ENCODE measurements at places on chromosomes 7 and 10. TPM values are rescaled to one million over a fixed set of nuclear protein-coding genes. Genes with fewer than 3 reads are reported as not detected.

- DNase-seq: no peak
These were observed 4.7 kb downstream of the ZNF488 start for GRCh38 chr10:47379445-47379785.

DNA sequence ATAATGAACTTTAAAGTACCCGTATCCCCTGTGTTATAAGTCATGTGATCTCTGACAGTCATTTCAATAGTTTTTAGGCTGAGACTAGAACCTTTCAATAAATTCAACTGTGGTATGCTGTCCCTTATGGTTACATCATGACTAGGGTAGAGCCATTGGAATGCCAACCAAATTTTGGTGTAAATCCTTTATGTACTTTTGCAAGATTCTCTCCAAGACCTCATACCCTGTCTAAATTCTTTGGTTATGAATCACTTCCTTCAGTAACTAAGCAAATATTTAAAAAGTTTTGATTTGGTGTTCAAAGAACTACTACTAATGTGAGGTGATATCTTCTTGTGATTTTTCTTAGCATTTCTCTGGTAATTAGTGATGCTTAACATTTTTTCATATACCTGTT, 20.8 kb upstream of the OR6B1 start:
- peak; percentile 7 for DNase-seq

Gene GOT1
- total RNA-seq: 22.3 TPM

DNA sequence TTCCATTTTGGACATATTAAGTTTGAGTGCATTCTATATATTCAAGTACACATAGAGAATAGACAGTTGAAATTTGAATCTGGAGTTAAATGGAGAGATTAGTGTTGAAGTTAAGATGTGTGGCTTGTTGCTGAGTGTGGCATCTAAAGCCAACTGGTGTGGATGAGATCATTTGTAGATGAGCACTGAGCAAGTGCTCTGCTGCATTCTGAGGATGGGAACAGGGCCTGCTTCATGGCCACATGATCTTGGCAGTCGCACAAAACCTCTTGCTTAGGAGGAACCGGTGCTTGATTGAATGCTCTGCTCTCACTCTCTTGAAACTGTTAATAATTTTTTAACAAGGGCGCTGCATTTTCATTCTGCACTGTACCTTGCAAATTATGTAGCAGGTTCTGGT, 62.0 kb downstream of the EPDR1 start:
- DNase-seq: no peak

DNA sequence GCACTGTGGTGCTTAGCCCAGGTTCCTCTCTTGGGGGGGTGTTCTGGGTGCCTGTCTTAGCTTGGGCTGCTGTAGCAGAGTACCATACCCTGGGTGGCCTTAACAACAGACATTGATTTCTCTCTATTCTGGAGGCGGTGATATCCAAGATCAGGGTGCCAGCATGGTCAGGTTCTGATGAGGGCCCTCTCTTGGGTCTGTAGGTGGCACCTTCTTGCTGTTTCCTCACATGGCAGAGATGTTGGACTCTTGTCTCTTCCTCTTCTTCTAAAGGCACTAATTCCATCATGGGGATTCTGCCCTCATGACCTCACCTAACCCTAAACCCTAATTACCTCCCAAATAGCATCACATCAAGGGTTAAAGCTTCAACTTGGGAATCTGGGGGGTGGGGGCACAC, 19.9 kb upstream of the CRHR2 start:
- DNase-seq: no peak

DNA sequence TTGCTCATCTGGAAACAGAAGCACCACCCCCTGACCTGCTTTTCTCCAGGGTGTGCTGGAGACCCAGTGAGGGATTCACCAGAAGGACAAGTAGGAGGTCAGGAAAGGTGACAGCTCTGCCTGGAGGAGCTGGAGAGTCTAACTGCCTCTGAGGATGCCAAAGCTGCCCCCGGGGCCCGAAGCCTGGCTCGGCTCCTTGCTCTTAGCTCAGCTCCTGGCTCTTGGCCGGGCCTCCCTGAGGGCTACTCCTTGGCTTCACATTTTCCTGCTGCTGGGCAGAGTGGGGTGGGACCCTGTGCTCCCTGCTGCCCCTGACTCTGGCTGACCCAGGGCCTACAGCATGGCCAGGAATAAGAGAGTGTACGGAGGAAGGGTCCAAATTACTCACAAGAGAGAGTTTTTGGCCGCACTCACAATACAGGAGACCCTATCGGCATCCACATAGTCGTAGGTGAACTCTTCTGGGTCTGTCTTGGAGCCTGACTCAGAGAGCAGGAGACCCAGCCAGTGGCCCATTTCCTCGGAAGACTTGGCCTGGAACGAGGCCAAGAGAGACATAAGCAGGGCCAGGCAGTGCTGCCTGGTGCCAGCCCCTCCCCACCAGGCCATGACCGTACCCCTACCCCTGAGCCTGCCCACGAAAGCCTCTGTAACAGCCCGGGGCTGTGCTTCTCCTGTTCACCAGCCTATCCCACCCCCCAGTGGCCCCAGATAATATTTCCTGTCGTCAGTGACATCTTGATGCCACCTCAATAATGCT, 63.1 kb downstream of the VWA2 start:
- DNase-seq: no peak

GRCh38 chr7:46830-47140, 145.6 kb upstream of the FAM20C start:
- DNase-seq: no peak

- DNase-seq: no peak
These were observed 376.5 kb downstream of the KCNMA1 start for GRCh38 chr10:77261146-77261545.

- peak; percentile 65 for DNase-seq
These were observed 22.6 kb upstream of the CREB5 start for GRCh38 chr7:28389504-28390395.

- no peak for DNase-seq
These were observed 75.9 kb downstream of the CCNY start for GRCh38 chr10:35412003-35412723.

DNA sequence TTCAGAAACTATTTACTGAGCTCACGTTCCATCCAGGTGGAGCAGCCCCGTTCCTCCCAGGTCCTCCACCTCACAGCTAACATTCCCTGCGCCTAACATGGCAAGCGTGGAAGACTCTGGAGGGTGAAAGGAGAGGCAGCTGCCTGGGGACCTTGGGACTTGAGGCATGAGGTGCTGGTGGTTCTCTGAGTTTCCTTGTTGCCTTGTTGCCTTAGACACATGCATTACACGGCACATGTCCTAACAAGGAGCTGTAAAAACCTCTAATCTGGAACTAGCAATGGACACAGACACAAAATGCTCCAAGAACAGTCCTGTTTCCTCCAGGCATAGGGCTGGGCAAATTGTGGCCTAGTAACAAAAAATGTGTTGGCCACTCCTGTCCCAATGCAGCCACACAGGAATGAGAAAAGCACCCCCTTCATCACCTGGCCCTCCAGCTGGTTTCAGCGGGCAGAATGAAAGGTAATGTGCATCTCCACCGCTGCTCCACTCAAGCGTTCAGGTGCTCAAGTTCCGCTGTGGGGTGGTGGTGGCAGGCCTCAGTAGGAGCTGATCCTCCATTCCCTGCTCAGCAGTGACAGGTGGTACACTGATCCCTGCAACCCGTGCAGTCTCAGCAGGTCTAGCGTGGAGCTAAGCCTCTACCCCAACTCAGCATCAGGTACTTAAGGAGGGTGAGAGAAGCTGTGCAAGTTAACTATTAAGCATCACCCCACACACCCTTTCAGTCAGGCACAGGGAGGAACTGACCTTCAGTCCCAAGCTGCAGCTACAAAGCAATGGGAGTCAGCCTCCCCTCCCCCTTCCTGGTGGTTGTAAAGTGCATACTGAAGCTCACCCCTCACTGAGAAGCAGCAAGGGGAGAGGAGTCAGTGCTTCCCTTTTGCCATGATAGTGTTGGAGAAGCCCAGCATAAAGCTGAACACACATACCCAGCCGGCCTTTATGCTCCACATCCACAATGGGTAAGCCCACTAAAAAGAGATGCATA, 382.8 kb downstream of the SDK1 start:
- DNase-seq: no peak

- DNase-seq: no peak
These were observed 186.7 kb downstream of the CRPPA start for GRCh38 chr7:16234493-16235146.

Gene PON1
- total RNA-seq: not detected

- no peak for DNase-seq
These were observed 417.8 kb downstream of the ARL4A start for GRCh38 chr7:13105209-13105608.

GRCh38 chr7:89771003-89771636, 383.1 kb upstream of the STEAP1 start:
- DNase-seq: no peak

- DNase-seq: no peak
These were observed 85.7 kb upstream of the IGFBP3 start for GRCh38 chr7:46006723-46007122.

DNA sequence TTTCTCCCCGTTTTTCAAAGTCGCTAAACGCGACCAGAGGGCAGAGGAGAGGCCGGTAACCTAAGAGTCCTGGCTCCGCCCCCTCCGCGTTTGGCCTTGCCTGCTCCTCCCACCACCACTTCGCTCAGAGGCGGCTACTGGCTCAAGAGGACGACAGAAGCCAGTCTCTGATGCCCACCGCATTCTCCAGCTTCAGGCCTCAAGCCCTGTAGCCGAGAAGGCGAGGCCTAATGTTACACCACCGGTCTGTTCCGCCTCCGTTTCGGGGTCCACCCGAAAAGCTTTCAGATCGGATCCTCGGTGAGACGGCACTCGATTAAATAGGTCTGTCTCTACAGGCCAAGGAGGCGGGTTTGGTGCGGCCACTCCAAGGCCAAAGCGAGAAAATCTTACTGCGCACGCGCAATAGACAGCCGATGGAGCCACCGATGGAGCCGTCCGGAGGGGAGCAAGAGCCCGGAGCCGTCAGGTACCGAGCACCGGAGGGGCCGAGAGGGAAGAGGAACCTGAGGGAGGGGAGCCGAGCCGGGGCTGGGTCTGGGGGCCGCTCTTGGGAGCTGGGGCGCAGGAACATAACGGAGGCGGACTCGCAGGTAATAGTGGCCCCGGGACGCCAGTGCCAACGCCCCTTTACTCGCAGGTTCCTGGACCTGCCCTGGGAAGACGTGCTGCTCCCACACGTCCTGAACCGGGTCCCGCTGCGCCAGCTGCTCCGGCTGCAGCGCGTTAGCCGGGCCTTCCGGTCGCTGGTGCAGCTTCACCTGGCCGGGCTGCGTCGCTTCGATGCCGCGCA, at the start of gene FBXL15:
TSS of gene FBXL15 (plus strand) at position 123 of the 793 bp plus-strand sequence. CDS start at position 417, 294 bp downstream.
- DNase-seq: peak; percentile 91

Gene SLC13A4
- not detected for total RNA-seq

DNA sequence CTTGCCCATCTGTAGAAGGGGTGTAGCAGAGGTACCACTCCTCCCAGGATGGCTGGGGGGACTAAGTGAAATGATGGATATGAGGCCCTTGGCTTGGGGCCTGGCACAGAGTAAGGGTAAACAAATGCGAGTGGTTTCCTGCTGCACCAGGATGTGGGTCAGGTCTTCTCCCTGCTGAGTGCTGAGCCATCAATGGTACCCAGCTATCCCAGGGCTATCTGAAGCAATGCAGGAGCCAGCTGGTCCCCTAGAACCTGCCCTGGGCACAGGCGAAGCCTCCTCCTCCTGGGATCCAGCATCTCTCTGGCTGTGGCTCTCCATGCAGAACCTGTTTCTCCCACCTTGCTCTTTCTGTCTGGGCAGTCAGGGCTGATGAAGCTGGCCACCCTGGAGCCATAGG, 20.9 kb upstream of the GOLGA7B start:
- DNase-seq: no peak

Gene PKD2L1
- total RNA-seq: not detected

Gene PGAM2
- total RNA-seq: not detected

DNA sequence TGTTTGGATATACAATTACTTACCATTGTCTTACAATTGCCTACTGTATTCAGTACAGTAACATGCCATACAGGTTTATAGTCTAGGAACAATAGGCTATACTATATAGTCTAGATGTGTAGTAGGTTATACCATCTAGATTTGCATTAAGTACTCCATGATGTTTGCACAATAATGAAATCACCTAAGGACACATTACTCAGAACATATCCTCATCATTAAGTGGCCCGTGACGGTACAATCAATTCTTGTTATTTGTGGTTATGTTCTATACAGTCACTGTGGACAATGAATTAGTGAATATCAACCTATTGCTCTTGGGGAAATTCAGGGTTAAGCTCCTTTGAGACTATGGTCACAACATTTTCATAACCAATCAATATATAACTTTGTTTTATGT, 75.6 kb downstream of the MICU1 start:
- DNase-seq: no peak

GRCh38 chr10:124419635-124420034, 912 bp upstream of the OAT start:
- DNase-seq: no peak

GRCh38 chr10:96857301-96858012, 25.4 kb downstream of the LCOR start:
- no peak for DNase-seq

- DNase-seq: peak; percentile 44
These were observed 48.0 kb downstream of the SEC23IP start for GRCh38 chr10:119940487-119940886.

DNA sequence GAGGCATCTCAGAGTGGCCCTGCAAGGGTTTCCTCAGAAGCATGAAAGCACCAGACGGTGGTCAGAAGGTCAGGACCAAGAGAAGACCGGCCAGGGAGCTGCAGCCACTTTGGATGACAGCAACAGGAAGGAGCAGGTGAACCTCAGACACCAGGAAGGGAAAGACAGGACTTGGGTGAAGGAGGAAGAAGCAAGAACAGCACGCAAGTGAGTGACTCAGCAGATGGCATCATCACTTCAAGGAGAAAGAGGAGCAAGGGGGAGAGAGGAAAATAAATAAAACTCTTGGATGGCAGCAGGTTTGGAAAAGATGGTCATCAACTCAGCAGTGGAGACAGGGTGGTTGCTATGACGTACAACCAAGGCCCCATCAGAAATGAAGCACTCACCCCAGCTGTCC, 31.6 kb downstream of the NCAPG2 start:
- no peak for DNase-seq

Gene ASZ1
- not detected for total RNA-seq

- no peak for DNase-seq
These were observed 38.1 kb upstream of the PPP1R17 start for GRCh38 chr7:31648880-31649279.

DNA sequence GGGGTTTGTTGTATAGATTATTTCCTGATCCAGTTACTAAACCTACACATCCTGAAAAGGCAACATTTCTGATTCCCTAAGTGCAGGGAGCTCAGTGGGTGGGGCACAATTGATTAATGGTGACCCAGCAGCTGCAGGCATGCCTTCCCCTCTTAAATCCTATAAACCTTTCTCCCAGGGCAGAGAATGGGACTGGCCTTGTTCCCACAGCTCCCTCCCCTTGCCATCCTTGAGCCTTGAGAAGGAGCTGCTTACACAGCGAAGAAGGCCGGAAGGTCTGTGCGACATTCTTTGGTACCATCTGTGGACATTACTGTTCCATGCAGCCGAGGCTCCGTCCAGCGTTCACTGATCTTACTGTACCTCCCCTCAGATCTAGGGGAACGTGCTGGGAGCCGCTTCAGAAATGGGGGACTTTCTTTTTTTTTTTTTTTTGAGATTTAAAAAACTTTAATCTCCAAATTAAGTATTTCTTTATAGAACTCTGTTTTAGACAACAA, 14.3 kb downstream of the KLF6 start:
- DNase-seq: no peak

- DNase-seq: peak; percentile 88
These were observed at the start of gene IL6 for GRCh38 chr7:22726907-22727713. Gene IL6, plus strand, starts transcription at chr7:22727200. Its CDS starts 63 bp downstream, at chr7:22727263.

- DNase-seq: no peak
These were observed 119.0 kb downstream of the SEC23IP start for GRCh38 chr10:120011359-120012130.

Gene CYTH3
- total RNA-seq: 17.3 TPM

Gene PWWP2B
- total RNA-seq: 9.4 TPM

Gene ARID5B
- 11.6 TPM for total RNA-seq

- DNase-seq: no peak
These were observed 94.1 kb upstream of the CREB5 start for GRCh38 chr7:28318101-28318762.
